ENCODE measurements at places on chromosomes 6 and 20. TPM values are rescaled to one million over a fixed set of nuclear protein-coding genes. Genes with fewer than 3 reads are reported as not detected.

- peak; percentile 44 for DNase-seq
- H3K36me3 ChIP-seq, result no peaks in the 10 kb centered on the region
- H3K4me3 ChIP-seq, result no peak overlapping the region
- H3K27ac ChIP-seq, result no peak overlapping the region
- H3K27me3 ChIP-seq, result no peaks in the 10 kb centered on the region
These were observed 76.3 kb downstream of the DTNBP1 start for GRCh38 chr6:15586503-15586902.

DNA sequence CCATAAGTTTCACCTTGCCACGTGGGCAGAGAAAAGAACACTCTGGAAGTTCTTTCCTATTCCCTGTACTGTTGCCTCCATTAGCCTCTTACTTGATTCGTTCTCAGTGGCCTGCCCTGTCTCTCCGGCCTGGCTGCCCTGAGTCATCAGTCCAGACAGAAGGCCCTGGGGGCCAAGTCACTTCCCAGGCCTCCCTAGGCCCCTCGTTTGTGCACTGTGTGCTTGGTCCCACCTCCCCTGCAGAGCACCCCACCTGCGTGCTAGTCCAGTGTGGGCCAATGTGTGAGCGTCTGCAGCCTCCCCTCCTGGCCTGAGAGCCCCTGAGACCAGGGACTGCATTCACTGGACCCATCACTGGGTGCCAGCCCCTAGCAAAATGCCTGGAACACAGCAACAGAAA is 191.2 kb upstream of the RREB1 start:
- DNase-seq, result no peak
- H3K4me3 ChIP-seq, result no peak overlapping the region
- peaks cover 17% of the 10 kb centered on the region for H3K4me1 ChIP-seq
- no peak overlapping the region for H3K27ac ChIP-seq
- no peaks in the 10 kb centered on the region for H3K36me3 ChIP-seq

- no peak overlapping the region for H3K27ac ChIP-seq
- H3K36me3 ChIP-seq, result no peaks in the 10 kb centered on the region
- H3K4me3 ChIP-seq, result no peak overlapping the region
- no peak for DNase-seq
These were observed 36.9 kb upstream of the SLC16A10 start for GRCh38 chr6:111050261-111051023.

DNA sequence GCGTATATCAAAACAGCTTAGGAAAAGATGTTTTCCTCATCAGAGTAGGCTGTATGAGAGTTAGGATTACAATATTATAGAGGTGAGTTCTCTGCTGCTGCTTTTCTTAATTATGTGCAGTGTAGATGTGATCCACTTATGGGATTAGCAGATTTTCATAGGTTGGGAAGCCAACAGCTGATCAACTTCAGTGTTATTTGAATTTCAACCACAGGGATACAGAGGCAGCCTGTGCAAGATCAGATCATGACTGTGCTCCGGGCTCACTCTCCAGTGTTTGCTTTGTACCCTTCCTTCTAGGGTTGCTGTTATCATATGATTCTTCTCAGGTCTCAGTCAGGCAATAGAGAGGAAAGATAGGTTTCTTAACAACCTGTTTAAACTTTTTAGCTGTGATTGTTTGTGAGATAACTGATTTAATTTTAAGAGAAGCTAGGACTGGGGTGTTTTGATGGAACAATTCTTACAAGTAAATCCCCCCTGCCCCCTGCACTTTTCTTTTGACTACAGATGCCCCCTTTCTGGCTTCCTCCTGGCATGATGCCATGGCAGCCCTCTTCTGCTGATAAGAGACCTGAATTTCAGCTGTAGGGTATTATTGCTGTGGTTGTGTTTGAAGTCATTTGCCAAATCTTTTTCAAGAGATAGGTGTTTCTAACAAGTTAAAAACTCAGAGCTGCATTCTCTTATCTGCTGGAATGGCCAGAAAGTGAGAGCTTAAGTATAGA is 8.5 kb downstream of the RNF8 start:
- no peak overlapping the region for H3K4me3 ChIP-seq
- no peaks in the 10 kb centered on the region for H3K4me1 ChIP-seq
- DNase-seq, result no peak
- H3K27ac ChIP-seq, result no peak overlapping the region

DNA sequence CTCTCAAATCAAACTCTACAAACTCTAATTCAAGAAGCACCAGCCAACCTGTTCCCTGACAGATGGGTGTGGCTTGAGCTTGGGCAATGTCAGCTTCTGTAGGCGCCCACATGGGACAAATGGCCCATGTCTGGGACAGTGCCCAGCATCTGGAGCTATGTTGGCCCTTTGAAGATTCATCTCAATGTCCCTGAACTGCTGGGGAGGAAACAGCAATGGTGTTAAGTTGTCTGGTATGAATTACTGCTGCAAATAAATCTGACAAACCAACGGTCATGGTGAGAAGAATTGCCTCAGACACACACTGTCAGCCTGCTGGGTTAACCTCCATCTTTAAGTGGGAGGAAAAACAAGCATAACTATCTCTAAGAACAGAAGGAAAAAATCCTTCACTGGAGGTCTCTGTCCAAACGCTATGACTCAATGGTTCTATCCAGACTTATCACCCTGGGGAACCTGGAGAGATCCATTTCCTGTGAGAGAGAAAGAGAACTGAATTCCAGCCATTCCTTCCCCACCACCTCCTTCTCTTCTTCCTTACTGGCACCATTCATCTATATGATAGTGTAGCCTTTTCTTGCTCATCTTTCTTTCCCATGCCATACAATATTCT is 274.9 kb downstream of the CDH26 start:
- H3K36me3 ChIP-seq, result no peaks in the 10 kb centered on the region
- no peak overlapping the region for H3K27ac ChIP-seq
- peaks cover 3% of the 10 kb centered on the region for H3K27me3 ChIP-seq
- DNase-seq, result no peak
- H3K4me3 ChIP-seq, result no peak overlapping the region
- H3K4me1 ChIP-seq, result no peaks in the 10 kb centered on the region

- DNase-seq, result no peak
- no peaks in the 10 kb centered on the region for H3K36me3 ChIP-seq
- no peak overlapping the region for H3K27ac ChIP-seq
- no peaks in the 10 kb centered on the region for H3K4me1 ChIP-seq
- H3K27me3 ChIP-seq, result no peaks in the 10 kb centered on the region
These were observed 409.1 kb upstream of the AGPAT4 start for GRCh38 chr6:161682982-161683381.

GPR6 gene
- total RNA-seq, result not detected

Measured in activated CD4-positive, alpha-beta memory T cell treated with anti-CD3 and anti-CD28 coated beads for 36 hours (primary cell).